ENCODE measurements at places on chromosomes 7 and 10.

DNA sequence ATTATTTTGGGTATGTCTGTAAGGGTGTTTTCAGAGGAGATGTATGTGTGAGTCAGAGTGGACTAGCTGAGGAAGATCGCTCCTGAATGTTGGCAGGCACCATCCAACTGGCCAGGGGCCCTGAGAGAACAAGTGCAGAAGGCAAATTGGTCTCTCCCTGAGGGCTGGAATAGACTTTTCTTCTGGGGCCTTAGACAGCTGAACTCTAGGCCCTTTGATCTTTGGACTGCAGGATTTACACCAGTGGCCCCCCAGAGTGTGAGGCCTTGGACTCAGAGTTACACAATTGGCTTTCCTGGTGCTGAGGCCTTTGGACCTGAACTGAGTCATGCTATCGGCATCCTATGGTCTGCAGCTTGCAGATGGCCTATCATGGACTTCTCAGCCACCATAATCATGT lies 217.2 kb downstream of the REEP3 start:
- no peak for DNase-seq

GRCh38 chr10:85641479-85642009 lies 725.1 kb downstream of the GRID1 start:
- no peak for DNase-seq

DNA sequence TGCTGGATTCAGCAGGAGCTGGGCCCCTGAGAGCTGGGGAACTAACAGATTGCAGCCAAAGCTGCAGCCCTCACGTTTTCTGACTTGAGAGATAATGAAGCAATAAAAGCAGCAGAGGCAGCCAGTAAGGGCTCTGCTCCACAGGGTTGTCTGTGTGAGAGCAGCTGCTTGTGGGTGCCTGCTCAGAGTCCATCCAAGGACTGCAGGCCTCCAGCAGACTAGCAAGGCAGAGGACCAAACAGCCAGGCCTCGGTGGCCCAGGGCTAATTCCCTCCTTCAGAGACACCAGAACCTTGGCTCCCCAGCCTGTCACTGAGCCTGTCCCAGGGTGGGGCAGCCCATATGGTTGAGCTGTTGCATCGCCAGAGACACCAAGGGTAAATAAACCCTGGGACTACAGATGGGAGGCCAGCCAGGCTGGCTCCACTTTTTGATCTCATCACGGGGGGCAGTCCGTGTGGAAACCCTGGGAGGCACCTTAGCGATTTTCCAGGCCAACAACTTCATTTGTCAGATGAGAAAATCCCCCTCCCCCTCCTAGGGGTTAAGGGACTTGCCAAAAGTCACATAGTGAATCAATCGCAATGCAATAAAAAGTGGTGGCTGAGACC lies 229.2 kb downstream of the WDR11 start:
- DNase-seq, result no peak

DNA sequence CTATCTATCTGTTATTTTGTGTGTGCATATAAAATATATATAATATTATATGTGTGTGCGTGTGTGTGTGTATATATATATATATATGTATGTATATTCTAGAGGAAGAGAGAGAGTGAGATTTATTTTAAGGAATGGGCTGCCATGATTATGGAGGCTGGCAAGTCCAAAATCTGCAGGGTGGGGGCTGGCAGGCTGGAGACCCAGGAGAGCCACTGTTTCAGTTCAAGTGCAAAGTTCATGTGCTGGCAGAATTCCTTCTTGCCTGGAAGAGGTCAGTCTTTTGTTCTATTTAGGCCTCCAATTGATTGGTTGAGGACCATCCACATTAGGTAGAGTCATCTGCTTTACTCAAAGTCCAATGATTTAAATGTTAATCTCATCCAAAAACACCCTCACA lies 42.3 kb upstream of the GARS1 start:
- DNase-seq, result no peak

- DNase-seq, result peak; percentile 9
Measured at GRCh38 chr7:81482600-81483186, 287.2 kb downstream of the HGF start.

DNA sequence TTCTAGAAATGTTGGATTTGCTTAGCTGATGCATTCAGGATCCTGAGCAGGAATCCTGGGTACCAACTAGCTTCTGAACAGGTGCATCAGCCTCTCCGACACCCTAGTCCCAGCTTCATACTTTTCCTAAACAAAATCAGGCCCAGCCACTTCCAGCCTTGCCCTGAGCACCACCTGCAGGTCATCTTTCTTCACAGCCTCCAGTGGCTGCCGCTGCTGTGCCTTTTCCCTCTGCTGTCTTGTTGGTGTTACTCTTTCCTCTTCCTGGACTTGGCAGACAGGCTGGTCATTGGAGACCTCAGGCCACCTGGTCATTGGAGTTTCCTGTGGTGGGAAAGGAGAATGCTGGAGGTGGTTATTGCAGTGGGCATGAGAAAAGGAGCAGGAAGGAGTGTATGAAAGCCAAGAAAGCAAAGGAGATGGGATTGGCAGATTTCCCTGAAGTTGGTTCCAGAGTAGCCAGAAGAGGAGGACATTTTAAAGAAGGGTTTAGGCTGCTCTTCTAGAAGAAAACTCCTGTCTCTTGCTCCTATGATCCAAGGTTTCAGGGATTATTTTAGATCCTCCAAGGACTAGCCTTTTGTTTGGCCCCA lies 48.2 kb upstream of the NFKB2 start:
- no peak for DNase-seq

DNA sequence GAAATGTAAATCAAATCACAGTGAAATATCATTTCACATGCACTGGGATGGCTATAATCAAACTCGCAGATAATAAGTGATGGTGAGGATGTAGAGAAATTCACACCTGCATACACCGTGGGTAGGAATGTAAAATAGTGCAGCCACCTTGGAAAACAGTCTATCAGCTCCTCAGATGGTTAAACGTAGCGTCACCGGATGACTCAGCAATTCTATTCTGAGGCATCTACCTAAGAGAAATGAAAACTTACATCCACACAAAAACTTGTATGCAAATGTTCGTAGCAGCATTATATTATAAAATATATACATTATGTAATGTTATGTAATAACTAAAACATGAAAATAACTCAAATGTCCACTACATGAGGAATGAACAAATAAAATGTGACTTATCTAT lies 38.9 kb downstream of the SH3PXD2A start:
- peak; percentile 12 for DNase-seq

GRCh38 chr7:12137283-12137682 lies 73.8 kb upstream of the TMEM106B start:
- no peak for DNase-seq

DNA sequence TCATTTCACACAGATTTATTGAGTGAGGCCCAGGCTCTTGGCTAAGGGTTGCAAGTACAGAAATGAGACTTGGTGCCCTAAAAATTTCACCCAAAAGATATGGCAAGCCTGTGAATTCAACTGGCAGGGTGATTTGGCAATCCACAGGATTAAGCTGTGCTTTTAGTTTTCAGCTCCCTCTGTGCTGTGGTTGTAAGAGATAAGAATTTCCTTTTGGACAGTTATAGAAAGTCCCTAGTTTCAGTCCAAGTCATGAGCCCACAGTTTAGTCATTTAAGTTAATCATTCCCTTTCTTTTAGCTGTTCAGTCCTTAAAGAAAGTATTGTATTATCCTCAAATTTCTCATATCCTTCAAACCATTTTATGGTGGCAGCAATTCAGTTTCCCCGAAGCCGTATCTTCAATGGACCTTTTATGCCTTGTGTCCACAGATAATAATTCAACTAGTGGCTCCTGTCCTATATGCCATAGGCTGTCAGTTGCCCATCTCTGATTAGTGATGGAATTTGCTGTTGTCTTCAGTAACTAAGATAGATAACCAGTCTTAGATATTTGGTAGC lies 73.4 kb upstream of the NAMPT start:
- DNase-seq, result no peak

DNA sequence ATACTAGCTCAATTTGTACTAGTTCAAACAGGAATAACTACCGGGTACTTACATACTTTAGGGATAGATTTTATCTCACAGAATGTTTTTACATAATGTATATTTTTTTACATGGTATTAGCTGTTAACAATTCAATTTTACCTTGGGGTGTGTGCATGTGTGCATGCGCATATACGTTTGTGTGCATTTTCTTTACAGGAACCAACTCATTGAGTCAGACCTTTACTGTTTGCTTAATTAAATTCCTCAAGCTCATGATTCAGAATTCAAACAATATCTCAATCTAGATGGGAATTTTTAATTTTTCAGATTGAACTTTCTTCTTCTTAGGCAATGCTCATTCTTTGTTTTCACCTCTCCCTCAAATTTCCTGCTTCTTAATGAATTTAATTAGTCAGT lies 24.7 kb upstream of the WASL start:
- DNase-seq, result no peak

DNA sequence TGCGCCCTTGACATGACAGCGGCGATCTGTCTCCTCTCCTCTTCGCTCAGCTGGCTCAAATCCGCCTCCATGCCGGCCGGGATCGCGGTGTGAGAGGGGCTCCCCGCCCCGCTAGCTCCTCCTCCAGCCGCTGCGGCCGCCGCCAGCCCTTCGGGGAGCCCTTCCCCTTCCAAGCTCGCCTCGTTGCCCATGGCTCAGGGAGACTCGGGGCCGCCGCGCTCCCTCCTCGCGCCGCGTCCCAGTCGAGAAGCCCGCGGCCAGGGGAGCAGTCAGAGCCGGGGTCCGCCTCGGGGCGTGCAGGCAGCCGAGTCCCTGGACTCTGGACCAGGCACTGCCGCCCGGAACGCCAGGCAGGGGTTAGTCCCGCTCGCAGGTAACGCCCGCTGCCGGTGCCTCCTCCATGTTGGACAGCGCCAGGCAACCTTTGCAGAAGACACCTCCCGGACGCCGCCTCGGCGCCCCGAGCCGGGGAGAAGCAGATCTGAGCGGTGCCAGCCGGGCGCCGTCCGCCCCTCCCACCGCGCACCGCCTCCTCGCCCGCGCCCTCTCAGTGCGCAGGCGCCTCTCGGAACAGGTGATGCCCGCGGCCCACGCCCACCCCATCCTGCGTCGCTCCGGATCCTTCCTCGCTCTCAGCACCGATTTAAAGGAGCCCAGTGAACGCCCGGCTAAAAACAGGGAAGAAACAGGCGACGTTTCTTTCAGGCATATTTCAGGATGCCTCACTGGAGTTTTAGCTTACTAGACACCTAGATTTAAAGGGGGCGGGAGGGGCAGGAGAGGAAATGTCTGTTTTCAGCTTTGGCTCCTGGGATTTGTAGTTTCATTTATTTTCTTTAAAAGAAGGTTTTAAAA lies at the start of gene PCLO:
TSS of gene PCLO (minus strand) at position 483 of the 855 bp plus-strand sequence. CDS start at position 191, 292 bp downstream.
- DNase-seq, result peak; percentile 62

DNA sequence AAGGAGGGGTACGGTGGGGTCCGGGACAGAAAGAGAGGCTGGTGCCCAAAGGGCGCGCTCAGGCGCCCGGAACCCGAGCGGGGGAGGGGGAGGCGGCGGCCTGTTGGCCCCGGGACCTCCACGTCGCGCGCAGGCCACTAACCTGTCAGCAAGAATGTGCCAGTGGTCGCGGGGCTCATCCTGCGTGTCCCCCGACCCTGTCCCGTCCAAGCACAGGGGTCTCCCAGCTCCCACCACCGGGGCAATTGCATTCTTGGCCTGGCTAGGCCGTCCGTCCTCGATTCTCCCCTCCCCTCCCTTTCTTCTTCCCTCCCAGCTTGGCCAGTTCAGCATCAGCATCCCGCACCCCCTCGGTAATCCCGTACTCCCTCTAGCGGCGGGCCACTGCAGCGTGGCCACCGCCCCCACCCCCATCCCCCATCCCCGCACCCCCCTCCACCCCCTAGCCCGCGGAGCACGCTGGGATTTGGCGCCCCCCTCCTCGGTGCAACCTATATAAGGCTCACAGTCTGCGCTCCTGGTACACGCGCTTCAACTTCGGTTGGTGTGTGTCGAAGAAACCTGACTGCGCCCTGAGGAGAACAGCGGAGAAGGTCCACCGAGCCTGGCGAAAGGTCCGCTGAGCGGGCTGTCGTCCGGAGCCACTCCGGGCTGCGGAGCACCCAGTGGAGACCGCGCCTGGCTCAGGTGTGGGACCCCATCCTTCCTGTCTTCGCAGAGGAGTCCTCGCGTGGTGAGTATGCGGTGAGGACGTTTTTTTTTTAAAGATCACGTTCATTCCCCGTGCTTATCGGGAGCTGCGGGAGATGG lies at the start of gene SGCE:
TSS of gene SGCE (minus strand) at position 286 of the 810 bp plus-strand sequence. CDS start at position 251, 35 bp downstream.
- peak; percentile 47 for DNase-seq

GRCh38 chr10:130742941-130743675 lies 568.4 kb downstream of the TCERG1L start:
- DNase-seq, result no peak

GRCh38 chr10:100173035-100173434 lies 12.8 kb downstream of the ERLIN1 start:
- DNase-seq, result no peak

DNA sequence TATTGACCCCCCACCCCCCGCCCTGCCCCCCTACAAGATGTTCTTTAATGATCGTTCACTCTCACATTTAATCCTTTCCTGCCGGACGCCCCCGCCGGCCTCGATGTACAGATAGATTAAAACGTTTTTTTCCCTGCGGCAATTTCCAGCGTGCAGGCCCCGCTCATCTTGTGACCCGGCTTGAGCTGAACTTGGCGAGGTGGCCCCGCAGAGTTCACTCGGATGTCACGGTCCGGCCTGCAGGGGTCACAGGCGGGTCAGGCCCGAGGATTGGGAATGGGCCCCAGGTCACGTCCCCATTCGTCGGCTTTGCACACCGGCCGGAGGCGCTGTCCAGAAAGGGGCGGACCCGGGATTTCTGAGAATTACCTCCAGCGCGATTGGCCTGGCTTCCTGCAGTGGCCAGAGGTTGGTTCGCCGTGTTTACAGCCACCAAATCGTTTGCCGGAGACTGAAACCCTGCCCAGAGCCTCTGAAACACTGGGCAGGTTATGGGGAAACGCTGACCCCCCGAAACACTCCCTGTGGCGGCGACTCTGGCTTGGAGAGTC lies 1.9 kb upstream of the CYP26A1 start:
- DNase-seq, result no peak

DNA sequence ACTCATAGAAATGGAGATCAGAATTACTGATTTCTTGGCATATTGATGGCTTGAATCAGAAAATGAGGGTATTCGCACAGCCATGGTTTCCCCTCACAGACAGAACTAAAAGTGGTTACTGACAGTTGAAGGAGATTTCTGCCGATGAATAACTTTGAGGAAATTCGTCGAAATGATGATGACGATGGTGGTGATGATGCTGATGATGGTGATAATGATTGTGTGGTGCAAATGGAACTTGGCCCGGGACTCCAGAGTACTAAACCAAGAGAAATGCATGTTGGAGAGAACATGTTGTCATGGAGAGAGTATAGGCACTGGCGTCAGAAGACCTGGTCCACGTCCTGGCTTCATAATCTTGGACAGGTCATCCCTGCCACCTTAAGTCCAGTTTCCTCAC lies 163.2 kb downstream of the EVX1 start:
- DNase-seq, result no peak

GRCh38 chr7:33185786-33186185 lies 56.4 kb downstream of the BBS9 start:
- DNase-seq, result peak; percentile 41

- no peak for DNase-seq
Measured at GRCh38 chr10:33552290-33552689, 217.8 kb upstream of the NRP1 start.

Data from activated CD4-positive, alpha-beta T cell treated with anti-CD3 and anti-CD28 coated beads, Interleukin-2, amount 50 U/mL, for 16 hours (primary cell).